ENCODE measurements at places on chromosomes 3 and 15. TPM values are rescaled to one million over a fixed set of nuclear protein-coding genes. Genes with fewer than 3 reads are reported as not detected.
A peak's percentile ranks its signal among the peaks of the same experiment; 100 is the strongest.

The NKIRAS1 gene
- 7.1 TPM for total RNA-seq

GRCh38 chr3:50580683-50581458 is 11.5 kb downstream of the HEMK1 start:
- no peaks in the 10 kb centered on the region for H3K4me1 ChIP-seq
- no peak overlapping the region for H3K4me3 ChIP-seq
- H3K27ac ChIP-seq = no peak overlapping the region
- no peaks in the 10 kb centered on the region for H3K36me3 ChIP-seq
- DNase-seq = no peak

DNA sequence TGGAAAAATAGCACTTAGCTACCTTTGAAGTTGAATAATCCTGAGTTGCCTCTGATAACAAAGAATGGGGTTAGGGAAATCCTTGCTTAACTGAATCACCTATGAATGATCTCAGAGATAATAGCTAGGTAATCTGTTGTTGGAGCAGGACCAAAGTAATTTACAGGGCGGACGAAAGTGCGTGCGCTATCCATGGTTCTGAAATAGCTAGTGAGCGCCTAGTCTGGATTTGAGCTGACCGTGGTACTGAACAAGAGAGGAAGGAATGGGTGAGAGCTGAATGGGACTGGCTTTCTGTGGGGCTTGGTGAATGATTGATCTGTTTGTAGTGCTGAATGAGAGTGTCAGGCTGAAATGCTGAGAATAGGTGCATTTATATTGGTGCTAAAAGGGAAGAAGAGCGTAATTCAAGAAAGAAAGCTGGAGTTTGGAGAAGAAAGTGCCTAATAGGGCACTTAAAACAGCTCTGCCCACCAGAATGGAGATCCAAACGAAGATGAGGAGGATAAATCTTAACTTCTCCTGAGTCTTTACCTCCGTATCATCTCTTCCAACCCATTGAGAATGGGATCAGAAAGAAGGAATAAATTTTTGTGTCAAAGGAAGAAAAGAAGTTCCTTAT is 10.1 kb downstream of the SCN10A start:
- no peaks in the 10 kb centered on the region for H3K36me3 ChIP-seq
- no peaks in the 10 kb centered on the region for H3K4me1 ChIP-seq
- no peak overlapping the region for H3K4me3 ChIP-seq
- H3K27ac ChIP-seq = no peak overlapping the region
- H3K27me3 ChIP-seq = no peaks in the 10 kb centered on the region
- peak; percentile 4 for DNase-seq

DNA sequence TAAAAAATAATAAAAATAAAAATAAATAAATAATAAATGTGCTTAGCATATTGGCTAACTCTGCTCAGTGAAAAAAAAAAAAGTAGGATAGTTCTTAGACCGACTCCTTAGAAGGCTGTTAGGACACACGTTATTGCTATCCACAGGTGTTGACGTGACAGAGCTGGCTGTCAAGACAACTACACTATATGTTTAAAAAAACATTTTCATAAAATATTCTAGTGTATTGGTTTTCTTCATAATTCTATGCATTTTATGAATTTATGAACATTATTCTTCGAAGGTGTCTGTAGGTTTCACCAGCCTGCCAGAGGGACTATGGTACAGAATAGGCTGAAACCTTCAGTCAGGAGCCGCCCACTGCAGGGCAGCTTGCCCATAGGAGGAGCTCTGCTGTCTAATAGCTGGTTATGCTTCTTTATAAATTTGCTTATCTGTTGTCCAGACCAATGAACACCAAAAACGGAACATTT is 9.2 kb downstream of the TM4SF1 start:
- no peaks in the 10 kb centered on the region for H3K36me3 ChIP-seq
- H3K27ac ChIP-seq = no peak overlapping the region
- H3K27me3 ChIP-seq = no peaks in the 10 kb centered on the region
- no peak overlapping the region for H3K4me3 ChIP-seq

GRCh38 chr3:153295901-153296300 is 133.9 kb downstream of the RAP2B start:
- H3K4me3 ChIP-seq = no peak overlapping the region
- no peaks in the 10 kb centered on the region for H3K36me3 ChIP-seq
- DNase-seq = no peak
- H3K27me3 ChIP-seq = no peaks in the 10 kb centered on the region
- no peak overlapping the region for H3K27ac ChIP-seq

Data from GM12878 (cell line).